ENCODE measurements at places on chromosomes 3 and 15. TPM values are rescaled to one million over a fixed set of nuclear protein-coding genes. Genes with fewer than 3 reads are reported as not detected.

TMEM212 gene
- polyA plus RNA-seq = 0.32 TPM

GOLGA6L7 gene
- polyA plus RNA-seq = 1.1 TPM

MYLK gene
- 132 TPM for polyA plus RNA-seq

STAB1 gene
- polyA plus RNA-seq = 37.6 TPM

HTD2 gene
- 15.1 TPM for polyA plus RNA-seq

SIAH2 gene
- polyA plus RNA-seq = 16.7 TPM

KIF15 gene
- polyA plus RNA-seq = 39.8 TPM

RHOV gene
- polyA plus RNA-seq = 1.7 TPM

PLA2G4B gene
- 16.4 TPM for polyA plus RNA-seq

GP9 gene
- polyA plus RNA-seq = 0.47 TPM

ATP13A5 gene
- polyA plus RNA-seq = 0.22 TPM

CLDN11 gene
- 192 TPM for polyA plus RNA-seq

CNOT10 gene
- polyA plus RNA-seq = 66.6 TPM

FSIP1 gene
- polyA plus RNA-seq = 3.6 TPM

IL17RE gene
- 18.6 TPM for polyA plus RNA-seq

KNL1 gene
- polyA plus RNA-seq = 32.4 TPM

LRRC49 gene
- 20.9 TPM for polyA plus RNA-seq

COL6A5 gene
- polyA plus RNA-seq = 0.07 TPM

PIGB gene
- polyA plus RNA-seq = 30.8 TPM

CELSR3 gene
- polyA plus RNA-seq = 1.1 TPM

THAP10 gene
- polyA plus RNA-seq = 8.1 TPM
